Stimulated activated CD4-positive, alpha-beta T cell treated with anti-CD3 and anti-CD28 coated beads, Interleukin-4, amount 100 ng/mL, for 48 hours (primary cell): ENCODE measurements at places on chromosomes 16 and 17.

GRCh38 chr17:50517504-50518383, 9.5 kb downstream of the MYCBPAP start:
- DNase-seq: no peak

GRCh38 chr17:7084088-7084487, 4.0 kb upstream of the CLEC10A start:
- DNase-seq: no peak

DNA sequence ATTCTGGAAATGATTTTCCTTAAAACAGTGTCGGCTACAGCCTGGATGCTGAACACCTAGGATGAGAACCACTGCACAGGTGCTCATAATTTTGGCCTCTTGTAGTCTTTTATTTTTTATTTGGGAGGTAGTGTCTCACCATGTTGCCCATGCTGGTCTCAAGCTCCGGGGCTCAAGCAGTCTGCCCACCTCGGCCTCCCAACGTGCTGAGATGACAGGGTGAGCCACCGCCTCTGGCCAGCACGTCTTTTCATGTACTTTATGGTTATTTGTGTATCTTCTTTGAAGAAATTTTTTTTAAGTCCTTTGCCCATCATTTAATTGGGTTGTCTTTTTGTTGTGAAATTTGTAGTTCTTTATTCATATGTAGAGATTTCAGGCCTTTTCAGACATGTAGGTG, 58.0 kb downstream of the WDR45B start:
- no peak for DNase-seq

DNA sequence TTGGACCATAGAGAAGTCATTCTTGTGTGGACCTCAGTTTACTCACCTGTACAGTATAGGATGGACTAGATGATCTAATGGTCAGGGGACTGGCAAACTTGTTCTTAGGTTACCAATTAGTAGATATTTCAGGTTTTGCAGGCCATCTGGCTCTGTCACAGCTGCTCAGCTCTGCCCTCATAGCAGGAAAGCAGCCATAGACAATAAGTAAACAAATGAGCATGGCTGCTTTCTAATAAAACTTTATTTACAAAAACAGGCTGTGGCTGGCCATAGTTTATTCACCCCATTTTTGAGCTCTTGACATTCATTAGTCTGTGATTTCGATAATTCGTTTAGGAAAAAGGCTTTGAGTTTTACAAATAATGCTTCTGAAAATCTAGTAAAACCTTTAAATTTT, 12.7 kb downstream of the BPTF start:
- DNase-seq: no peak

DNA sequence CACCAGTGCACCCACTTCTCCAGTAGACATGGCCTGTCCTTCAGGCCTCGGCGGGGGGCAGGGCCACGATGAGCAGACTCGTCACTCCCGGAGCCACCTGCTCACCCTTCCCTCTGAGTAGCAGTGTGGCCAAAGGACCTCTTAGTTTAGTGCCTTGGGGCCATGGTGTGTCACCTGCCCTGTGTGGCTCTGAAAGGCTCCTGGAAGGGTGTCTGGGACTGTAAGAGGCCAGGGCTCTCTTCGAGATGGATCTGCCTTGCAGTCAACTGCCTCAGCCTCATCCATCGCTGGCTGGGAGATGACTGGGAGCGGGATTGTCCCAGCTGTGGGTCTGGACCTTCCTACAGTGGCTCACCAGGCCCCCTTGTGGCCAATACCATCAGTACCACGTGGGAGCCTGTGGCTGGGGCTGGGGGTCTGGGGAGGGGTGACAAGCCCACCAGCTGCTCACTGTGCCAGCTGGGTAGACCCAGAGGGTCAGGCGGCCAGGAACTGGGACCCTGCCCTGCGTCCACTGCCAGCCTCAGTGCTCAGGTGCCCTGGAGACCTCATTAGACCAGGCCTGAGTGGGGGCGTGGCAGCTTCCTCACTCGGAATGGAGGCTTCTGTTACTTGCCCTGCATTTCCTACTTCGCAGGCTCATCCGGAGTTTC, 133.4 kb downstream of the OR1D5 start:
- peak; percentile 11 for DNase-seq

GRCh38 chr16:71867939-71868338, 16.0 kb downstream of the ZNF821 start:
- DNase-seq: no peak

GRCh38 chr16:58828901-58829545, 94.9 kb upstream of the GOT2 start:
- no peak for DNase-seq
